ENCODE measurements at places on chromosomes 16 and 17. TPM values are rescaled to one million over a fixed set of nuclear protein-coding genes. Genes with fewer than 3 reads are reported as not detected.

- DNase-seq = peak; percentile 48
Measured at GRCh38 chr16:87493608-87494280, 920 bp upstream of the ZCCHC14 start.

GRCh38 chr17:63768433-63768832 lies 5.0 kb downstream of the CCDC47 start:
- DNase-seq = no peak

GPRC5C gene
- 12.9 TPM for total RNA-seq

ZNF778 gene
- 23.1 TPM for total RNA-seq

DNA sequence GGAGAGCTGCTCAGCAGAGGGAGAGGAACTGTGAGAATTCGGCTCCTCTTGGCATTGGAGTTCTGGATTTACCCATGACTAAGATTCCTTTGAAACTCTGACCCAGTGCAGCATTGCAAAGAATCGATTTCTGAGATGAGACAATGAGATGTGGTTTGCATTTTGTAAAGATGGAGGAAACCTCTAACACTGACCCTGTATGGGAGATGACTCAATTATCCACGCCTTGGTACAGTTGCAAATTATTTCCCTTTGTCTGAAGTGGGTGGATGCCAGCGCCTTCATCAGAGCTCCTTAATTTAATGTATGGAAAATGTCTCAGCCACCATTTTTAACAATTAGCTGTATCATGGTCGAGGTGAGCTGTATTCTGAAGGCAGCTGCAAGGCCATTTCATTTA lies 53.4 kb downstream of the NUP93 start:
- DNase-seq = no peak

DNA sequence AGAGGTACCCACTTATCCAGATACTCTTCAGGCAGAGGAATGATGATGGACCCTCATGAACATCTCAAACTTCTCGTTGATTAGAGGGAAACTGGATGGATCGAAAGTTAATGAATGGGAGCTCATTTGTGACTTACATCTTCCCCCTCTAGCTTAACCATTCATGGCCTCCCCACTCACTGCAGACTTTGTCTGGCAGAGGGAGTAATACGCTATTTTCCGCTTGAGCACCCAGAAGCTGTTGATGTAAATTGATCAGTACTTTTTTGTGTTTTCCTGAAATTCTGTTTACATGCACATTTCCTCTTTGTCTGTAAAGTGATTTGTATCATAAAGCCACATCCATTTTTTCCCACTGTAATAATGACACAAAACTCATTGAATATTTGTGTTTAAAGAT lies 239.1 kb upstream of the RBFOX1 start:
- no peak for DNase-seq

SERPINF2 gene
- total RNA-seq = 0.05 TPM

DNA sequence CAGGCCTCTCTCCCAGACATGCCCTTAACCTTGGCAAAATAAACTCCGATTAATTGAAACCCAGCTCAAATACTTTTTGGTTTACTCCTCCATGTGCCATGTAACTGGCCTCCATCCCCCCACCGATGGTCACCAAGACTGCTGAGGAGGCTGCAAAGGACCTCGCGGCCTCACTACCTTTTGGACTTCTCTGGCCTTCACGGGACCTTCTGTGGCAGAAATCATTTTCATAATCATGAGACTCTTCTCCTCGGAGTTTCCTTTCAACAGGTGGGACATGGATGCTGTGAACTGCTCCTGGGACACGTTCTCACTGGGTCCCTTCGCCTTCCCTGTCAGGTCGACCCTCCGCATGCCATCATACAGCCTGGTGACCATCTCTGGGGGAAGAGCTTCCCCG lies 9.0 kb downstream of the MEAK7 start:
- DNase-seq = no peak

- no peak for DNase-seq
Measured at GRCh38 chr17:4597975-4598374, 13.6 kb downstream of the SMTNL2 start.

All from M059J (cell line).